Panc1 (cell line): ENCODE measurements at places on chromosomes 6 and 20. TPM values are rescaled to one million over a fixed set of nuclear protein-coding genes. Genes with fewer than 3 reads are reported as not detected.

DNA sequence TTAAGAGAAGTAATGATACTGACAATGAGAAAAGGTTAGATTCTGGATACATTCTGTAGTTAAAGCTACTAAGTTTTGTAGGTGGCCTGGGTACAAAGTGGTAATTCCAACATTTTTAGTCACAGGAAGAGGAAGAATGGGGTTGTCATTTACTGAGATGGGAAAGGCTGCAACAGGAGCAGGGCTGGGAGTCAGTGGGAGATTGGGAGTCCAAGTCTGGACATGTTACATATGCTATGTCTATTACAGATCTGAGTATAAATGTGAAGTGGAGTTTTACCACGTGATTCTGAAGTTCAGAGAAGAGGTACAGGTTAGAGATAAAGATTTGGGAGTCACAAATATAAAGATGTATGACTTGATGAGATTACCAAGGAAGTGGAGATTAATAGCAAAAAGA, 116.2 kb downstream of the RWDD2A start:
- no peak for DNase-seq

MGME1 gene
- total RNA-seq: 27.0 TPM

DNA sequence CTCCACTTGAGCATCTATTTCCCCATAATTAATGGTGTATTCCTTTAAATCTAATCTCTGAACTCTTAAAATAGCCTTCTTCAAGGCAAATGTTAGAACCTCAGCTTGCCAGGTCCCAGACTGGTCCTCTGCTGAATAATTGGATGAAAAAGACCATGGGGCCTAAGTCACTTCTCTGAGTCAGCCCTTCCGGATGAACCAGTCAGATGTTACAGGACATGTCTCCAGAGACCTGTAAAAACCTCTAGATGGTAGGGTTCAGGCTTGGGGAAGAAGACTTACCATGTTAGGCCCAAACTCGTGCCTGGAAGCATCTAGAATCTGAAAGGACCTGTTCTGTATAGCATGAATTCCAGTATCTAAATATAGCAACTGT, 97.3 kb downstream of the CDKAL1 start:
- no peak for DNase-seq

GRCh38 chr20:25324412-25324811, 66.2 kb downstream of the ABHD12 start:
- no peak for DNase-seq

DNA sequence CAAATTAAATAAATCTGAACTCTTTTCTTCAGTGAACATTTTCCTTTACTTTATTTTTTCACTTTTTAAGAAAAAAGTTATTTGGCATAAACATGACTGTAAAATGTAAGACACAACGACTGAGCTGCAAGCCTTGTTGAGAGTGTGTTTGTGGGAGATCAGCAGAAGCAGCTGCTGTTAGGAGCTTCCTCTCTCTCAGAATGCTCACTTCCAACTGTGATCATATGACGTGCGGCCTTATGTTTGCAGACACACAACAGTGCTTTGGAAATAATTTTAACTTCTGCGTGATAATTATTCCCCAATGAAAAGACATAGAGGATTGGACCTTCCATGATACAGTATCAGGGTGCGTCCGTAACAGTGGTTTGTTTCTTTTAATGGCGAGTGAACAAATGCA, 104.0 kb downstream of the ARHGAP18 start:
- DNase-seq: no peak

- DNase-seq: no peak
These were observed 1.7 kb upstream of the WFDC2 start for GRCh38 chr20:45467861-45468260.

DNA sequence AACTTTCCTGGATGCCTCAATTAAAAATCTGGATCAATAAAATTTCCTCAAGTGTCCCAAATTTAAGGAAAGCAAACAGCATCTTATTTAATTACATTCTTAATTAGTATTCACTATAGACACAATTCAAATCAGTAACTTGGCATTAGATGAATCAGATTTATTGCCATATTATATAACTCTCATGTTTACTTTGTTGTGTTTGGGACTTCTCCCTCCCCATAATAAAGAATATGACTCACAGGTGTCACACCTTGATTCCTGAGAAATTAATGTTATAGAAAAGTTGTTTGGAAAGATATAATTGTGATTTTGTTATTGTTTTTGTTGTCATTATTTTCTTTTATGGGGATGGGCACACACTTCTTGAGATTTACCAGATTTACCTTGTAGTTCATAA, 18.4 kb downstream of the EYA4 start:
- DNase-seq: no peak

SCRT2 gene
- not detected for total RNA-seq

C6orf120 gene
- total RNA-seq: 31.5 TPM
